ENCODE measurements at places on chromosomes 5 and 9.

DNA sequence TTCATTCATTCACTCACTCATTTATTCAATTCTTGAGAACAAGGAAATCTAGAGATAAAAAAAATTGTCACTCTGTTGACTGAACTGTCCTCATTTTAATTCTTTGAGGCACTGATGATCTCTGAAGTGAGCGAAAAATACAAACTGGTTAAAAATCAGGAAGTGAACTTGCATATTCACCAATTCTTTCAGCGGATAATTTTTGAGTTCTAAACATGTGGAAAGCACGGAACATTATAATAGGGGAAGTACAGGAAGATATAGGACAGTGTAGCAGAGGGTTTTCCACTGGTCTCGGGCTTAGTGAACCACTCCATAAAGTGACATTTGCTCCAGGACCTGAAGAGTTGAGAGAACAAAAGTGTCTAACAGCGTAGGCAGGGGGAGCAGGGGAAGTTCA, 169.5 kb downstream of the TLR4 start:
- no peak for DNase-seq

DNA sequence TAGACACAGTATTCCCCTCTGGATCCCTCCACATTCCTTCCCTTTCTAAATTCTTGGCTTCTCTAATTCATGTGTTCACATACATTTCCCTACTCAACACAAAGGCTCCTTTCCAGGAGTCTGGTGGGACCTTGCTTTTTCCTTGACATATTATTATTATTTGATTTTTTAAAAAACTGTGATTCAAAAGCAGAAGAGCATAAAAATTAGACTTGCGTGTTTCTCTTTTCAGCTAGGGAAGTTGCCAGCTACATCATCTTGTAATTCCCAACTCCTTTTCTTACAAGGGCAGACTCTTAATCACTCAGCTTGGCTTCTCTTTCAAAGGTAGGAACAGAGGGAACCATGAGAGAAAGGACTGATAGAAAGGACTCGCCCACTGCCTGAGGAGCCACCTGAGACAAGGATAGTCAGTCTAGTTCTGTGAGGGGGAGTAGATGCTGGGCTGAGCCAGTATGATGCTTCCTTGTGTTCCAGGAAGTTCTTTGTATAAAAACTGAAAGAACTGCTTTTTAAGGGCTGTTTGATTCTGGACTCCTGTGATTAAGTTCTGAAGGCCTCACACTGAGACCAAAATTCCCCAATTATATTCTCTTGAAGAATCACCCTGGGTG, 51.0 kb upstream of the DPYSL3 start:
- DNase-seq = no peak

DNA sequence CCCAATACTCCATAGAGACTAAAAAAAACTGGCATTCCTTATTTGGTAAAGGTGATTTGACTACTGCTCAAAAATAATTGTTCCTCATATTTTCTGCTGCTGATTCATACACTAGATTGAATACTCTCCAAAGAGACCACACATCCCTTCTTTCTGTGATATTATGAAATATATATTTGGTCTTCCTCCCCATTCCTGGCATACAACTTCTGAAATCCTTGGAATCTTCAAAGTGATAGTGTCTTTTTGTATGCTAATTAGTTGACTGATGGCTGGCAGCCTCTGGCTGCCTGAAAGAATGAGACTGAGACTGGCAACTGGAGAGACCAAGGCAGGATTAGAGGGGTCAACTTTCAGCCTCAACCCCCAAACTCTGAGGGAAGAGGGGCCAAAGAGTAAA, 348.0 kb upstream of the RFX3 start:
- no peak for DNase-seq

- DNase-seq = no peak
Measured at GRCh38 chr5:36651761-36652685, 45.6 kb downstream of the SLC1A3 start.

DNA sequence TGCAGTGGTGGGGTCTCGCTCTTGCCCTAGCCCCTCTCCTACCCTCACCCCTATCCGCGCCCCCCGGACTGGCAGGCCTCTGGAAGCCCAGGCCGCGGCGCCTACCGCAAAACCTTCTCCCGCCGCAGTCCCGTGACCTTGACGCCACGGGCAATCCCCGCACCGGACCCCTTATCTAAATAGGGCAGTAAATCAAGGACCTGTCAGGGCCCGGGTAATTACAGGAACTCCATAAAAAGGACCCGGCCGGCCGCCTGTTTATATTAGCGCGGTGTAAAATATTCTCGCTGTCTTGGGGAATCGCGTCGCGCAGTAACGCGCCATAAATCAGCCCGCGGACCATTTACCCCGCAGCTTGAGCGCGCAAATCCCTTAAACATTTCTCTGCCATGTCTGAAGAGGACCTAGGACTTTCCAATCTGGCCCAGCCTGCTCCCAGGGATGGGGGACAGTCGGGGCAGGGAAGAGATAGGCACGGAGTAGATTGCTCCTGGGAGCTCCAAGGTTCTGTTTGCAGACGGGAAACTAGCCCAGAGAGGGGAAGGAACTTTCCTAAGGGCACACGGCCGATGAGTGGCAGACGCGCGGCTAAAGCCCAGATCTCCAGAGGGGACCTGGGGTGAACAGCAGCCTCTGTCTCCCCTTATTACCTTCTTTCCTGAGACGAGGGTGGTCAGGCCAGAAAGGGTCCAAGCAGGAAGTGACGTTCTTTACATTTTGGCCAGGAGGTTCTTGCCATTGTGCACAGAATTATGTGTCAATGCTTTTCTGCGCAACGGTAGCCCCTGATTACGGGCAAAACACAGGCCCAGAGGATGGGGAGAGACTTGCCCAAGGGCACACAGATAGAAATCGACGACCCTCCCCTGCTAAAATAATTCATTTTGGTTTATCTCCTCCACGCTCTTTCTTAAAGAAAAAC, 4.8 kb upstream of the HAND1 start:
- no peak for DNase-seq

DNA sequence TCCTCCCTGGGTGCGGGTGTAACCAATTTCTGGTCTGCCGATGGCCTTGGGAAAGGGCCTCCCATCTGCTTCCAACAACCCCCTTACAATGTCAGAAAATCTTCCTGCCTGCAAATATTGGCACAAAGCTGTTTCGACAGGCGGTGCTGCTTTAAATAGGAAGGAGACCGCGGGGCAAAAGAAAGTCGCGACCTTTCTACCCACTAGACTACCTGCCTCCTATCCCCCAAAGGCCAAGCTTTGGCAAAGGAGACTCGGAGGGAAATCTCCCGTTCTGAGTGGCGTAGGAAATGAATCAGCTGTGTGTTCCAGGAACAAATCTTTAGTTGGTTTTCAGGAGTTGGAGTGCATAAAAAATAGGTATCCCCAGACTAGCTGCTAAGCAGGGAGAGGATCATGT, 36.8 kb upstream of the NFIB start:
- DNase-seq = no peak

DNA sequence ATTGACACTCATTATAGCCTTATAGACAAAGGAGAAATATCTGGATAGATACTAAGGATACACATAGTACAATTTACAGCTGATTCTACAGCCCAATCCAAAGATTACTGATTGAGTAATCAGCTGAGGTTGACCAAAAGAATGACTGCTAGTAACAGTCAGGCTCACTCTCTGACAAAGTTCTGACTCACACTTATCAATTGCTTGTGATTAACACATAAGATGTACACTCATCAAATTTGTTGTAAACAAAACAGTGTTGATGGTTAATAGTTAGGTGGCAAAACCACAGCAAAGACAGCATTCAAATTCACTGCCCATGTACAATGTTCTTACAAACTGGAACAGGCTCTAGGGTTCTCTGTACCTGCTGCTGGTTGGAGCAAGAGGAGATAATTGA, 422.7 kb downstream of the TLE1 start:
- DNase-seq = no peak

- DNase-seq = peak; percentile 55
Measured at GRCh38 chr9:94860678-94861588, 134.4 kb downstream of the AOPEP start.

DNA sequence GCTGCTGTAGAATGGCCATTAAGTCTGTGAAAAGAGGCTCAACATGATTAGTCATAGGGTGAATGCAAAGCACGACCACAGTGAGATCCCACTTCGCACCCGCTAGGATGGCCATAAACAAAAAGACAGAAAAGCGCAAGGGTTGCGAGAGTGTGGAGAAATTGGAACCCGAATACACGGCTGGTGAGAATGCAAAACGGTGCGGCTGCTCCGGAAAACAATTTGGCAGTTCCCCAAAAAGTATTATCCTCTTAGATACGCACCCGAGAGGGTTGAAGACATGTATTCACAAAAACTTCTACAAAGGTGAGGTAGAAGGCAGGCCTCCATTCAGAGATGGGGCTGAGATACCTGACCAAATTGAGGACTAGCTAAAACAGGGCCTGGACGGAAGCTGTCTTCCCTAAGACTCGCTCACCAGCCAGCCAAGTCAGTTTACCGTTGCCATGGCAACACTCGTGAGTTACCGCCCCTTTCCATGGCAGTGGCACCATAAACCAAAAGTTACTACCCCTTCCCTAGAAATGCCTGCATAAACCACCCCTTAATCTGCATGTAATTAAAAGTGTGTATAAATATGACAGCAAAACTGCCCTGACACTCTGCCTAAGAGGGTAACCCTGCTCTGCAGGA, 726 bp upstream of the PSMB7 start:
- DNase-seq = no peak

DNA sequence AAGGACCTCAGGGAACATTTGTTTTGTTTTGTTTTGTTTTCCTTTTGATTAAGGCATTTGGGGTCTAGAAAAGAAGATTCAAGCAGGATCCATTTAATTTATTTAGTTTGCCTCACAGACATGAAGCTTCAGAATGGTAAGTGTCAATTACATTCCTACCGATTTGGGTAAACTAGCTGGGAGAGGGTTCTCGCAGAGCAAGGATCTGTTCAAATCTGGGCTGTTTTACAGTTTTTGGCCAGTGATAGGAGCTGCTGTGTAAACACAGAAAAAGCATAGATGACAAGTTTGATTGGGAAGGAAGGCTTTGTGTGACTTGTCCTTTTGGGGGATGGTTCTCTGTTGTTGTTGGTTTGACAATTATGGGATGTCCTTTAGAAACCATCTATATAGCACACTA, 470.3 kb upstream of the WWC1 start:
- DNase-seq = no peak

DNA sequence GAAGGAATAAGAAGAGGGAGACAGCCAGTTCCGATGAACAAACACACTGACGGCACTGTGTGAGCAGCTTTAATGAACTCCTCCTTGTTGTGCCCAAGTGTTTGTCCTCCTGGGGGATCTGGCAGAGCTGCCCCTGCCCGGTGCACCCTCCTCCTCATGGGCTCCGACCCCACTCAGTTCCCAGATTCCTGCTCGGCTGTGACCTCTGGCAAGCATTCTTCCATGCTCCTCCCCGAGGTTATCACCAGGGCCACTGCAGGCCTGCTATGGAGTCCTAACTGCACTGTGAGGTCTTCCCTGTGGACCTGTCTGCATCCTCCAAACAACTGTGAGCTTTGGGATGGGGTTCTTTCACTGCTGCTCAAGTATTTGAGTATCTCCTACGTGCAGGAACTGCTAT, 142.2 kb downstream of the DCP2 start:
- DNase-seq = no peak

- DNase-seq = no peak
Measured at GRCh38 chr5:32842813-32843530, 131.9 kb downstream of the NPR3 start.

DNA sequence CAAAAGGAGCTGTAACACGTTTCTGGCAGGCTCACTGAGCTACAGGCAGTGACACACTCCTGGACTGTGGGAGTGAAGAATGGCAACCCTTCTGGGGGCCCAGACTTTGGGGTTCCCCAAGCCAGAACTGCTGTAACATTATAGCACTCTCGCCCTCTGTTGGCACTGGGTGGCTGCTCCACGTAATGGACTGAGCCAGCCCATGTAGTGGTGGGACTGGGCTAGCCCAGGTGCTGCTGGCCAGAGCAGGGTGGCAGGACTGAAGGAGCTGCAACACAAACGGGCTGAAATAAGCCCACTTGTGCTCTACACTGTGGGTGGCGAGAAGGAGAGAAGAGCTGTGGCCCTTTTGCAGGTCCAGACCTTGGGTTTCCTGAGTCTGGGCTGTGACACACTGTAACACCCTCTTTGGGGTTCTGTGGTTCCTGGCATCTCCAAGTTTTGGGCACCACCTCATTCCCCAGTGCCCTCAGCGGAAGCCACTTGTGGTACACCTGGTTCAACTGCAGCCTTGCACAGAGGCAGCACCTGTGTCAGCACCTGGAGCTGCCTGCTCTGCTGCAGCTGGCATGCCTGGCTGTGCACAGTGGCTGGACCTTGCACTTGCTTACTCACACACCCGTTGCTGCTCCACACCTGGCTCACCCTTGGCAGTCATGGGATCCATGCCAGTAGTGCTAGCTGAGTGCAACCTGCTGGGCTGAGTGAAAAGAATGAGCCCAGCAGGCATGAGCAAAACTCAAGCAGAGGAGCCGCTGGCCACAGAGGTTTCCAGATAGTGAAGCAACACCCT, 95.0 kb upstream of the PRR16 start:
- no peak for DNase-seq
